ENCODE measurements at places on chromosomes 4 and X.

- no peak for DNase-seq
These were observed 9.2 kb downstream of the VSIG4 start for GRCh38 chrX:66030505-66031317.

GRCh38 chr4:148283665-148284064, 158.5 kb downstream of the NR3C2 start:
- no peak for DNase-seq

- no peak for DNase-seq
These were observed 38.8 kb upstream of the CAPN6 start for GRCh38 chrX:111309083-111309482.

GRCh38 chr4:144185086-144185485, 44.6 kb upstream of the GYPA start:
- DNase-seq: no peak

DNA sequence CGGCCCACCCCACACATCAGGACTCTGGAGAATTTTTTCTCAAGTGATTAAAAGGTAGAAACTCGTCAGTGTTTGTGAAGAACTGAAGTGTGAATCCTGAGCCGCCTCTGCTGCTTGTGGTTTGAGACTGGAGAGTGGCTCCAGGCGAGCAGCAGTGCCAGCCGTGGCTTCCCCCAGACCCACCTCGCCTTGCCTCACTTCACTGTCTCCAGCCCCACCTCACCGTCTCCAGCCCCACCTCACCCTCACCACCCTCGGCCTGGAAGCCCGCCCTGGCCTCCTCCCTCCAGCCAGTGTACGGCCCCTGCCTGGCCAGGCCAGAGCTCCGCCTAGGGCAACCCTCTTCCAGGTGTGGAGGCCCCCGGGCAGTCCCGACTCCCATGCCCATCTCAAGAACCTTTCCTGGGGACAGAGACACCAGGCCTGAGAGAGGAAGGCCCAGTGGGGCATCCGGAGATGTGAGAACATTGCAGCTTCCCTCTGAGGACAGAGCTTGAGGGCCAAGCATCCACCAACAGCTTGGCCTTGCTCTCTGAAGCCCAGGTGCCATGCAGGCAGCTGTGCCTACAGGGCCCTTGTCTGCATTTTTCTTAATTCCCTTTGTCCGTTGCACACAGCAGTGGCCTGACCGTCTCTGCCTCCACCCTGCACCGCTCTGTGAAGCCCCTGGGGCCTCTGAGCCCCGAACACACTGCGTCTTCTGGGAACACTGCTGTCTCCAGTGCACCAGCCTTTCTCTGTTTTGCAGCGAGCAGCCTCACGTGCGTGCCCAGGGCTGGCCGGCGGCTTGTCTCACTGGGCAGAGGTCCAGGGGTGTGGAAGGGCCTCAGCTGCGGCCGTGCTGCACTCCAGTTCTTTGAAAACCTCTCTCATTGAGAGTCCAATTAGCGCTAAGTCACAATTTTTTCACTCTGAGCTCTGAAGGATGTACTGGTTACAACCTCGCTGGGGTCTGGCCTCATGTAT, 13.8 kb downstream of the SH3BP2 start:
- no peak for DNase-seq

GRCh38 chr4:108831291-108831690, 68.4 kb upstream of the ETNPPL start:
- DNase-seq: no peak

DNA sequence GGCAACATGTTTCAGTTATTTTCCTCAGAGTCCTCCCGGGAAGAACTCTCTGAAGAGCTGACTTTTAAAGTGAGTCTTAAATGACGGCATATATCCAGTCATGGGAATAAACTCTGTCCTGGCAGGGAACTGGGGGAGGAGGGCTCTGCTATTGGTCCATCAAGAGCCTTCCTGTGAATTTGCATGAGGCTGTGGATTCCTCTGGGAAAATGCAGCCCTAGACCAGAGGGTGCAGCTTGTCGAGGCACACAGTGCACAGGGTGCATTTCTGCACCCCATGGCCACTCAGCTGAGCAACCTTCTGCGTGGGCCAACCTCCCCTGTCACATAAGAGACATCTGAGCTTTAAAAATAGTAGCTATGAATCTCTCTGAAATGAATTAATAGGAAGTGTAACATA, 360.0 kb downstream of the GALNTL6 start:
- no peak for DNase-seq

- DNase-seq: no peak
These were observed 1.8 kb downstream of the CCNI start for GRCh38 chr4:77073981-77074380.

- DNase-seq: peak; percentile 27
These were observed 89.6 kb upstream of the MAD2L1 start for GRCh38 chr4:120156120-120156718.

DNA sequence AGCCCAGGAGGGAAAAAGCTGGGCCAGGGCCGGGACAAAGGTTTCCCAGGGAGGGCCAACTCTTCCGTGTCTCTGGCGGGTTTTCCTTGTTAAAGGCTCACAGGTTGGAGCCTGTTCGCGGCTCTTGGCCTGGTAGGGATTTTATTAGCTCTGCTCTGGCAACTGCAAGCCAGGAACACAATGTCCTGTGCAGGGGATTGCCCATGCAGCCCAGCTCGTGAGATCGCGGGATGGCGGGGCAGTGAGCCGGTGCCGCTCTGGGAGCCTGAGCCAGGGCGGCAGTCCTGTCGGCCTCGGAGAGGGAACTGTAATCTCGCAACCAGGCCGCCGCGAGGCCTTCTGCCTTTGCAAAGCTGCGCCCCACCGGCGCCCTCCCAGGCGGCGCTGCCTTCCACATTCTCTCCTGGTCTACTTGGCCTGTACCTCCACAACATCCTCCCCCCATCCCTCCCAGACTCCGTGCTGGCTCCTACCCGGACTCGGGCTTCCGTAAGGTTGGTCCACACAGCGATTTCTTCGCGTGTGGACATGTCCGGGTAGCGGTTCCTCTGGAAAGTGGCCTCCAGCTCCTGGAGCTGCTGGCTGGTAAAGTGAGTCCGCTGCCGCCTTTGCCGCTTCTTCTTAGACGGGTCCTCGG, 2.1 kb downstream of the PITX2 start:
- DNase-seq: no peak

DNA sequence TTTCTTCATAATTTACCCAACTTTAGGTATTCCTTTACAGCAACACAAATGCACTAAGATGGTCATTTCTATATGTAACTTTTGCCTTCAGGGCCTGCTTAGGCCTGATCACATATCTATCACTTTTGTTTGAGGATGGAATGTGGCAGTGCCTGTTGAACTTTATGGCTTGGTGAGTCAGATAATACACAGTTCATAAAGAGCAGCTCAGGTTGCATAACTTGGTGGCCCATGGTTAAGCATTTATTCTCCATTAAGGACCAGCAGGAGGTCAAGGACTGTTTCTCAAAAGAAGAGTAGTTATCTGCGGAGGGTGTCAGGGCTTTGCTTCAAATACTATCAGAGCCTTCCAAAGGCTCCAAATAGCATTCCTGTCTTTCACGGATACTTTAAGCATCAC, 124.1 kb upstream of the PDHA2 start:
- DNase-seq: no peak

GRCh38 chrX:2183193-2183725, 317.5 kb downstream of the DHRSX start:
- DNase-seq: no peak

DNA sequence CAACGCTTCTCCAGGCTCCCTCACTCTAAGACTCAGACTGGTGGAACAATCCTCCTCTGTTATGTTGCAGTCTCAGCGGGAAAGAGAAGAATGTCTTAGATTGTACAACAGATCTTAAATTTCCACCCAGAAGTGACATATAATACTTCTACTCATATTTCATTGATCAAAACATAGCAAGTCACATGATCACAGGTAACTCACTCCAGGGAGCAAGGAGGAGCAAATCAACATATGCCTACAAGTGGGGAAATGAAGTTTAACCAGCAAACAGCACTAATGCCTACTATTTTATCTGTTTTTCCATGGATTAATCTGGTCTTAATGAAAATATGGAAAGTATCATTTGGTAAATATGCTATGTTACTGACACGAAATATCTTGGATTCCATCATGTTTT, 819.8 kb downstream of the CCSER1 start:
- DNase-seq: no peak

DNA sequence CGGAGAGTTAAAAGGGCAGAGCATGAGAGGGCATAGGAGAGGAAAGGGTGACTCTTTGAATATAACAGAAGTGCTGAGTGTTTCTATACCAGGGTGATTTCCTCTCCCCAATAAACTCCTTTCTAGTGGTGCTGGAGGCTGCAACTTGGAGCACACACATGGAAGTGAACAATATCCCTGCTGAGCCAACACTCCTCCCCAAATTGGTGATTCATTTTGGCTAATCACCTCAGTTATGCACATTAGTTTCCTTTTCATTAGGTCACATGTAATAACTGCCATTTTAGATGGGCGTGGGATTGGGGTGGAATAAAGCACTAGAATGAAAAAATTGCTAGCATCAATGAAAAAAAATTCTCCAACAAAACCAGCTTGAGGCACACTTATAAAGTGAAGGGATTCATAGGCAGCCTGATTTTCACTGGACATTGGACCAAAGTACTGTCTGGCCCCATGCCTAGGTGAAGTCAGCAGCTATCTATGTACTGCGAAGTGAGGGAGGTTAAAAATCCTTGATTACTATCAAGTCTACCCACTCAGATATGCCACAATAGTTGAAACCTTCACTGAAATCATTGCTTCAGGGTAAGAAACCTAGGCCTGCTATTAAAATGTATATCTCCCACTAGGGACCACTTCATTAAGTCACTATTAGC, 174.0 kb downstream of the GLUD2 start:
- DNase-seq: no peak

- DNase-seq: no peak
These were observed 86.9 kb upstream of the NEIL3 start for GRCh38 chr4:177222781-177223180.

GRCh38 chr4:16607241-16608066, 291.0 kb downstream of the LDB2 start:
- DNase-seq: no peak

- DNase-seq: no peak
These were observed 679.1 kb downstream of the DMD start for GRCh38 chrX:32532262-32532661.

- no peak for DNase-seq
These were observed 73.6 kb upstream of the RPL34 start for GRCh38 chr4:108546728-108547127.

DNA sequence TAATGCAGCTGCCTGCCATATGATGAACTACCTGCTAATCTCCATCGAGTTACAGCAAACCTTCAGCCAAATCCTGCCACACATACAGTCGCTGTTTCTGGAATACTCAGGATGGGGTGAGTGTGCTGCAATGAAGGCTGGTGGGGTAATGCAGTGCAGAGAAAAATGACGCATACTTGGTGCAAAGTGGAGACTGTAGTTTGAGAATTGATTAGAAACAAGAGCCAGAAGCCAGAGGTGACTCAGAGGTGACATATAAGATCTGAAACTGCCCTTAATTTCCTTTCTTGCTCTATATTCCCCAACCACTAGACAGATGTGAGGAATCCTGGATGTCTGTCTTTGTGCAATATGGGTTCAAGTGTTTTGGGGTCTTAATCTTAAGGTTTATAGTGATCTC, 22.0 kb downstream of the C4orf54 start:
- no peak for DNase-seq

DNA sequence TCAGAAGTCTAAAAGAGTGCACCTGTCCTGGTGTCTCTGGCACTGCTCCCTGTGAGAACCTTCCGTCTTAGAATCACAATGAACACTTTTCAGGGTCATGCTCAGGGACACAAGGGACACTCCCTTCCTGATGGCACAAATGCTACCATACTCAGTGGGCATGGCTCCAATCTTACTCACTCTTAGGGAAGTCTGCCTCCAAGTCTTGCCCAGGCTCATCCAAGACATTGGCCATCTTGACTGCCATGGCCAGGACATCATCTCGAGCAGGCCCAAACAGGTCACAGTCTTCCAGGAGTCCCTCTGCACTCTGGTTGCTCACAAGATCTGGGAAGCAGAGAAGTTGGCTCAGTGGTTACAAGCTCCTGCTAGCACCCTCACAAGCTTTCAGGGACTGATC, 8.8 kb downstream of the ZMYM3 start:
- DNase-seq: no peak

DNA sequence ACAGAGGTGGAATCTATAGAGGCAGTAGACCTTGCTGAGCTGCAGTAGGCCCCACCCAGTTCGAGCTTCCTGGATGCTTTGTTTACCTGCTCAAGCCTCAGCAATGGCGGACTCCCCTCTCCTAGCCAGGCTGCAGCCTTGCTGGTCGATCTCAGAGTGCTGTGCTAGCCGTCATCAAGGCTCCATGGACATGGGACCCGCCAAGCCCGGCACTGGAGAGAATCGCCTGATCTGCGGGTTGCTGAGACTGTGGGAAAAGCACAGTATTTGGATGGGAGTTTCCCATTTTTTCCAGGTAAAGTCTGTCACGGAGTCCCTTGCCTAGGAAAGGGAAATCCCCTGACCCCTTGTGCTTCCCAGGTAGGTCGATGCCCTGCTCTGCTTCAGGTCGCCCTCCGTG, 124.8 kb upstream of the KLF8 start:
- no peak for DNase-seq

DNA sequence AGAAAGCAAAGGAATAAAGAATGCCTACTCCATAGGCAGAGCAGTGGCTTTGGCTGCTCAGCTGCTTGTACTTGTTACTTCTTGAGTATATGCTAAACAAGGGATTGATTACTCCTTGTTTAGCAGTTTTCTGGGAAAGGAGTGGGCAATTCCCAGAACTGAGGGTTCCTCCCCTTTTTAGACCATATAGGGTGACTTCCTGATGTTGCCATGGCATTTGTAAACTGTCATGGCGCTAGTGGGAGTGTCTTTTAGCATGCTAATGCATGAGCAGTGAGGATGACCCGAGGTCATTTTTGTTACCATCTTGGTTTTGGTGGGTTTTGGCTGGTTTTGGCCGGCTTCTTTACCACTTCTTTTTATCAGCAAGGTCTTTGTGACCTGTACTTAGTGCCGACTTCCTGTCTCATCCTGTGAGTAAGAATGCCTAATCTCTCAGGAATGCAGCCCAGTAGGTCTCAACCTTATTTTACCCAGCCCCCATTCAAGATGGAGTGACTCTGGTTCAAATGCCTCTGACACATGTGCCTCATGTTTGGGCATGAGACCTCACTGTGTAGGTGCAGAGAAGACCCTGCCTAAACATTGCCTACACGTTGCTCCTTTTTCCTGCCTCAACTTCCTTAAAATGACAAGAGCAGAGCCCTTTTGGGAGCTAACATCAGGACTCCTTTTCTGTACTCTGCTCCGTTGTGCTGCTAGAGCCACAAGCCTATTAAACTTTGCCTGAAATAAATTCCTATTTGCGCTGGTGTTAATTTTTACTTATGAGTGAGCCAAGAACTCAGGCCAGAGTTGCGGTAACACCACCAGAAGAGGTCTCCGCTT, 21.0 kb upstream of the UBA6 start:
- DNase-seq: peak; percentile 33

- no peak for DNase-seq
These were observed 207.1 kb upstream of the NHS start for GRCh38 chrX:17167915-17168314.

Data from HCEC 1CT (cell line).